ENCODE measurements at places on chromosomes 4 and X.

DNA sequence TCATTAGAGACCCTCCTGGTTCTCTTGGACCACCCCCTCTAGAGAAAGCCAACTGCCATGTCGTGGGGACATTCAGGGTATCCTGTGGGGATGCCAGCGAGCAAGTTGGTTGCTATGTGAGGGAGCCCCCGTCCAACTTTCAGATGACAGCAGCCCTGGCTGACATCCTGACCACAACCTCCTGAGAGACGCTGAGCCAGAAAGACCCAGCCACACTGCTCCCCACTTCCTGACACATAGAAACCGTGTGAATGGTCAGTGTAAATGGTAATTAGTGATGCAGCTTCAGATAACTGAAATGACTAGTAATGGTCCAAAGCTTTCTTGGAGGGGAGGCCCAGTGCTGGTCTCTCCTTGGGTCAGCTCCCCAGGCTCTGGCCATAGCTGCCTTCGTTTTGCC, 10.8 kb downstream of the CLCN4 start:
- DNase-seq: no peak

GRCh38 chrX:12702509-12703091, 88.6 kb upstream of the PRPS2 start:
- DNase-seq: no peak

GRCh38 chr4:163693211-163693610, 198.7 kb downstream of the TMA16 start:
- DNase-seq: no peak

GRCh38 chr4:102302762-102303161, 42.5 kb downstream of the SLC39A8 start:
- no peak for DNase-seq

GRCh38 chr4:108533245-108533844, 87.0 kb upstream of the RPL34 start:
- DNase-seq: no peak

DNA sequence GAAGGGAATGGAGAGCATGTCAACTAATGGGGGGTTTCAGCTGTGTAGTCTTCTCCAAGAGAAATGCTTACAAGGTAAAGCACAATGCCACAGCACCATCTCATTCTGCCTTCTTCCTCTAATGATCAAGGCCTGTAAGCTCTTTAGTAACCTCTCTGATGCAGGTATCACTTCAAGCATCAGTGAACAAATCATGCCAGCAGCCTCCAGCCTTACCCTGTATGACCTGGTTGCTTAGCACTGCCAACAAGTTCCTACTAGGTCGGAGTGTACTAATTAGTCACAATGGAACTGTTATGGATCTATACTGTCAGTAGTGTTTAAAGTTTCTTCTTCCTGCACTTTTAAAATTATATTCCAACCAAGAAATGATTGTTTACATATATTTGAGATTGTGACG, 197.7 kb downstream of the GRID2 start:
- DNase-seq: no peak

DNA sequence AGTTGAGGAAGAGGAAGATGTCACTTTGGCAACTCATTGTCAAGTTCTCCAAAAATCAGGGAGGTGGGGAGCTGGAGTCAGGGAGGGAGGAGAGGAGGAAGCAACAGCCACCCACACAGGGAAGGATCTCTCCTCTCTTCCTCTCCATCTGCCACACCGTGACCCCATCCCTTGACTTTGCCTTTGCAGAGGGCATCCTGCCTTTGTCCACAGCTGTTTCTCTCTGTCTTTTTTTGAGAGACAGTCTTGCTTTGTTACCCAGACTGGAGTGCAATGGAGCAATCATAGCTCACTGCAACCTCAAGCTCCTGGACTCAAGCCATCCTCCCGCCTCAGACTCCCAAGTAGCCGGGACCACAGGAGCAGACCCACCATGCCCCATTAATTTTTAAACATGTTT, 276.0 kb downstream of the SHOX start:
- DNase-seq: no peak

Data from fibroblast of skin of scalp (primary cell).